ENCODE measurements at places on chromosomes 2 and 18.

DNA sequence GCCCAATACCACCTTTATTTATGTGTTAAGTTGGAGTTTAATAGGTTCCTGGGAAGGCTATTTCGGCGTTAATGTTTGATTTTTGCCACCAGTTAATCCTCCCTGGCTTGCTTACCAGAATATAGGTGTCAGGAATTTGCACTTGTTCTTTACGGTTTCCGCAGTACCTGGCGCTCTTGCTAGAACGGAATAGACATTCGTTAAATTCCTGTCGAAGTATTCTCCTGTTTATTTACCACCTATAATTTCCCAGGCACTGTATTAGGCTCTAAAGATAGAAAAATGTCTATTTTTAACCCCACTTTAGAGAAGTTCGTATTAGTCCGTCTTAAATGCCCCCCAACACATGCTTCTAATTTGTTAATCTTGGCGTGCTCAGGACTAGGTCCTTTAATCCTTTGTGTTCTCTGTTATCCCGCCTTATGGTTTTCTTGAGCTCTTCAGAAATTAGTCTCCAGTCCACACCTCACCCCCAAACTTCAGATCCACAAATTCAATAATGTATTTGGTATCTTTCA, 575 bp downstream of the CCDC150 start:
- DNase-seq: no peak

- no peak for DNase-seq
Measured at GRCh38 chr2:236899950-236900640, 185.6 kb upstream of the COPS8 start.

DNA sequence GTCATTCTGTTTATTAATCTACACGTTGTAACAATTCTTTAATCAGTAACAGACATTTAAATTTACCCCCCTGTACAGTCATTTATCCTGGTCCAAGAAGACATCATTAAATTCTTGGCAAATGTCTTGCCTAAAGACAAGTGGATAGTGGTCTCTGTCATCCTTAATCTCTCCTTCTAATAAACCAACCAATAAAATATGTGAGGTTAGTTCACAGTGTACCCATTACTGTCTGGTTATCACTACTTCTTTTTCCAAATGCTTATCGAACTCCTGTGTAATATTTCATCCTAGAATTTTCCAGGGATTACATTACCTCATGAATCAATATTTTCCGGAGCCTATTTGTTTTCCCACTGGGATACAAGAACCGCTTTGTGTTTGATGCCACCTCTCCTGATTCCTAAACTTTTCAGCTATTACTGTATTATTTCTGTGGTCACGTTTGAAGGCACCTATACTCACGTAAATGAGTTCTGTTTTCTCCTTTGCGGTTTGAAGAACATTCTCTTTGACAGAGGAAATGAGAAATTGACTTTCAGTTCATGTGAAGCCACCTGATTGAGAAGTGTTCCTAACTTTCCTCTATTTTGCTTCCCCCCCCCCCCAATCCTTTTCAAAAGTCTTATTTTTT, 131.5 kb downstream of the RTN4 start:
- no peak for DNase-seq

- no peak for DNase-seq
Measured at GRCh38 chr18:28584731-28585130, 407.8 kb upstream of the CDH2 start.

DNA sequence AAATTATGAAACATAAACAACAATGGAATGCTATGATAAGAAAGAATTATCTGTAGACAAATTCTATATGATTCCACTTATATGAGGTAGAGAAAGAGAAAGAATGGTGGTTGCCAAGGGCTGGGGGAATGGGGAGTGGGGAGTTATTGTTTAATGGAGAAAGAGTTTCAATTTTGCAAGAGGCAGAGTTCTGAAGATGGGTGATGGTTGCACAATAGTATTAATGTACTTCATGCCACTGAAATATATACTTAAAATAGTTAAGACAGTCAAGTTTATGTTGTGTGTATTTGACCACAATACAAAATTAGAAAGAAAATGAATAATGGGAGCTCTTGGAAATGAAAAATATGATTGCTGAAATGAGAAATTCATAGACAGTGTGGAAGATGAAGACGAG, 22.6 kb upstream of the FAM117B start:
- no peak for DNase-seq

- no peak for DNase-seq
Measured at GRCh38 chr2:41990688-41991087, 57.1 kb upstream of the PKDCC start.

- no peak for DNase-seq
Measured at GRCh38 chr2:127408807-127409099, 9.5 kb upstream of the PROC start.

- DNase-seq: no peak
Measured at GRCh38 chr2:64202206-64202845, 58.1 kb upstream of the PELI1 start.

DNA sequence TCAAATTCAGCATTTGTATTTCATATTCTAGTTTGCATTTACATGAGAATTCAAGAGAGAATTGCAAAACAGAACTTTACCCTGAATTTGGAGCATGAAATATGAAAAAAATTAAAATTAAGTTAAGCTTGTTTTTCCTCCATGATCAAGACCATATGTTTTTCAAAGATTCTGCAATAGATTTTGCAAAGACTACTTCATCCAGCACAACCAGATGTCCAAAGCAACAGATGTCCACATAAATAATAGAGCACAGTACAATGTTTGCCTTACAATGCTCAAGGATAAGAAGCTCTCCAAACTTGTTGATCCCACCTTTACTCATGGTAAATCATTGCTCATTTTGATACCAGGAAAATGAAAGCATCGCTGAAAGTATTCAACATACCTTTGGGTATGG, 25.6 kb downstream of the FAP start:
- DNase-seq: no peak

- DNase-seq: no peak
Measured at GRCh38 chr18:8631265-8631664, 22.0 kb downstream of the RAB12 start.

DNA sequence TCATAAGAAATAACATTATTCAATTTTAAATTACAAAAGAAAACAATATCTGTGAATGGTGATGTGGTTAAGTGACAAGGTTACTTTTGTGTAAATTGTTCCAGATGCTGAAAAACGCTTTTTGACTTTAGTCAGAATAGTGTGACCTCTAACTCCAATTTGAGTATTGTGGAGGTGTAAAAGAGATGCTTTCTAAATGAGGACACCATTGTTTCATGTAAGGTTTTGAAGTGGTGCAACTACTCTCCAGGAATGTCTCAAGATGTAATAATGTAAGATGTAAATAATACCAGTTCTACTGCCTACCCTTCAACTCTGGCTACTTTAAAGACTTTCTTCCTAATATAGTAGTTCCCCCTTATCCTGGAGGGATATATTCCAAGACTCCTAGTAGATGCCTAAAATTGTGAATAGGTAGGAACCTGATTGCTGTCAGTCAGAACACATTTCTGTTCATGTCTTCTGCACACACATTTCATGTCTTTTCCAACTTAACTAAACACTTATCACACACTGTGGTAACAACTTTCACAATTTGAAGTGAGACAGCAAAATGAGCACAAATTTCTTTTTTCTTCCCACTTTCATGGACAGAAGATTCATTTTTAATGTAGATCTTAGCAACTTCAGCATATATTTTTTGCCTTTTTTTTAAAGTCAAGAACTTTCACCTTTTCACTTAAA, 39.1 kb upstream of the PPP1R1C start:
- no peak for DNase-seq

GRCh38 chr2:64137567-64137966, 6.7 kb downstream of the PELI1 start:
- DNase-seq: no peak

DNA sequence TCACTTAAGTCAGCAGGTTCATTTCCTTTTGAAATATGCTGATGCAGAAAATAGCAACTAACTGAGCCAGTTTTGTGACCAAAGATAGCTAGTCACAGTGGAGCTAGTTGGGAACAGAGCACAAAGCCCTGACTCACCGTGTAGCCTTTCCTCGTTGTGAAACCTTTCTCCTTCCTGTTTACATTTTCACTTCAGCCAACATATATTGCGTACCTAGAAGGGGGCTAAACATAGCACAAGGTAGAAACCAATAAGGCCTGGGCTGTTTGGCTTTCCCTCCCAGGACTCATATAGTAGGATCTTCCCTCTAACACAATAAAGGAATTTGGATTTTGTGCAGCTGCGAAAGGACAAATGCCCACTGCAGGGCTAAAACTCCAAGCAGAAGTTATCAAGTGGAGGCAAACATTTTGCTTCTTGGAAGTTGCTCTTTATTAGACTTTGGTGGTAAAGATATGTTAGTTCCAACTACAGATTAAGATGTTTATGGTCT, 24.5 kb upstream of the LPIN2 start:
- no peak for DNase-seq

- no peak for DNase-seq
Measured at GRCh38 chr2:108634576-108635160, 84.6 kb upstream of the RANBP2 start.

- DNase-seq: no peak
Measured at GRCh38 chr2:232875256-232876121, 5.4 kb downstream of the SNORC start.

- no peak for DNase-seq
Measured at GRCh38 chr2:71711133-71711855, 257.9 kb downstream of the DYSF start.

DNA sequence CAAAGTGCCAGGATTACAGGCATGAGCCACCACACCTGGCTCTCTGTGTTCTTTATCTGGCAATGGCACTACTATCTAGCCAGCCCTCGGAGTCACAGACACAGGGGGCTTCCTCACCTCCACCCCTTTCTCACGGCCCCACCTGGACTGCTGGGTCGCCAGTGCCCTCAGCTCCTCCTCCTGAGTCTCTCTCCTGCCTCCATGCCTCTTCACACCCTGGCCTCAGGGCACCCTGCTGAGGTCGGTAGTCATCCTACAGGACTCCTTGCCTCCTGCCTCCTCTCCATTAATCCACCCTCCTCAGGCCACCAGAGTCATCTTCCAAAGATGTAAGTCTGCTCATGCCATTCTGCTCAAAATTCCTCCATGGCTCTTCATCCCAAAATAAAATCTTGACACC, 8.6 kb upstream of the ASPRV1 start:
- DNase-seq: no peak

- DNase-seq: no peak
Measured at GRCh38 chr2:19336781-19337180, 21.6 kb downstream of the OSR1 start.

- DNase-seq: no peak
Measured at GRCh38 chr2:26982102-26982742, 11.8 kb downstream of the MAPRE3 start.

DNA sequence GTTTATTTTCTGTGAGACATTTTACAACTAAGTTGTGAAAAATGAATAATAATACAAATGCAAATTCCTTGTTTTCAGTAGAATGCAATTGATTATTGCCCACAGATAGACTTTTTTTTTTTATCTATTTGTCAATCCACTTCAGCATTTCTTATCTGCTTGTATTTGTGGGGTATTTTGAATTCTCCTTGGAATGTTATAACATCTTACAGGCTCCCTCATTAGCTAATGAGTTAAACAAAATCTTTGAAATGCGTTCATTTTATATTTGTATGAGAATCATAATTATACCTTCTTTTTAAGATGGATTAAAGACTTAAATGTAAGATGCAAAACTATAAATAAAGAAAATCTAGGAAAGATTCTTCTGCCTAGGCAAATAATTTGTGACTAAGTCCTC, 114.2 kb downstream of the CALCRL start:
- DNase-seq: no peak

GRCh38 chr2:171521361-171522051, 768 bp upstream of the CYBRD1 start:
- no peak for DNase-seq

DNA sequence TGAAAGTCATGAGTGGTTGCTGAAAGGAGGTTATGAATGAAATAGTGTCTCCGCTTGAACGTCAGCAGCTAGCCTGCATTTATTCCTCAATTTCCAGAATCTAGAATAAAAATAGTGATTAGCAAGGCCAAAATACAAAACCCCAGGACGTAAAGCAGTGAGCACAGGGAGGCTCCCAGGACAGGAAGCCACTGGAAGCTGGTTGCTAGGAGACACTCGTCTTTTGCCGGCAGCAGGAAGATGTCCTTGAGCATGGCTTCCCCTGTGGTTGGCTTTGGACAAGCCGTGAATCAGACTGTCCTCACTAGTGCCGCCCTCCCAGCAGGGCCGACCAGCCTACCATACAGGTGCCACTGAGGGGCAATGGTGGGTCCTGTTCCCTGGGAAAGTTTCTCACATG, 374.4 kb downstream of the MTX2 start:
- DNase-seq: no peak

GRCh38 chr2:18262601-18263000, 297.9 kb downstream of the RDH14 start:
- no peak for DNase-seq

GRCh38 chr2:37619959-37620300, 51.5 kb downstream of the CDC42EP3 start:
- DNase-seq: no peak

DNA sequence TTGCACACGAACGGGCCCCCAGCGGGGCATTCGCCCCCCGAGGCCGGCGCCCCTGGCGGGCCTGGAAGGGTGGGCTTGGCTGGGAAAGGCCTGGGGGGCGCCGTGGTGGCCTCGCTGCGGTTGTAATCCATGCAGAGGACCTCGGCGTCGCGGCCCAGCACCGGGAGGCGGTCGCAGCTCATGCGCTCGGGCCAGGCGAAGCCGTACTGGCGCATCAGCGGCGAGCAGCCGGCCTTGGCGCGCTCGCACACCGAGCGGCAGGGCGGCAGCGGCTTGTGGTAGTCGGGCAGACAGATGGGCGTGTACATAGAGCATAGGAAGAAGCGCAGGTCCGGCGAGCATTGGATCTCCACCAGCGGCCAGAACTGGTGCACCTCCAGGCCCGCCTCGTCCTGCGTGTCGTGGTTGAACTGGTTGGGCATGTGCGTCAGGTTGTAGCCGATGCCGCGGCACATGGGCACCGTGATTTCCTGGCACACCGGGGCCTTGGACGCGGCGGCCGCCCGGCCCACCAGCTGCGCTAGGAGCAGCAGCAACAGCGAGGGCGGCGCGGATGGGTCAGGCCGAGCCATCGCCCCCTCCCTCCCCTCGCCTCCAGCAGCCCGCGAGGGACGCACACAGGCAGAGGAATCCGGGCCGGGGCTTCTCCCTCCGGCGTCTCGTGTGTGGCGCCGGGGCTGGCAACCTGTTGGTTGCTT, 1.4 kb downstream of the FZD5 start:
- DNase-seq: no peak

DNA sequence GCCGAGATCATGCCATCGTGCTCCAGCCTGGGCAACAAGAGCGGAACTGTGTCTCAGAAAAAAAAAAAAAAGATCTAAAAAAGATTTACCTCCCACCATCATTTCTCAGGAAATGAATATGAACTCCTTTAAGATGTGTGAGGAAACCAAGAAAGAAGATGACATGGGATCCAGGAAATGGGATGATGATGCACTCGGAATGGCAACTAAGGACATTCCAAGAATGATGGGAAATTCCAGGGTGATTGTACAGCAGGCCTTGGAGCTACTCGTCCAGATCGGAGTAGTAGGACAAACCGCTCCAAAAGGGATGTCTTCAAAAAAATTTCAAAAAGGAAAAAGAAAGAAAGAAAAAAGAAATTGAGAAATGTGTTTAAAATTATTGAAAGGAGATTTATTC, 84.9 kb upstream of the PMAIP1 start:
- no peak for DNase-seq

GRCh38 chr18:25351777-25352628, at the start of gene ZNF521:
Gene ZNF521 (minus strand): TSS chr18:25352166. CDS start chr18:25350946, 1,220 bp downstream.
- peak; percentile 85 for DNase-seq

GRCh38 chr2:237972211-237972610, 5.4 kb downstream of the UBE2F start:
- no peak for DNase-seq
